ENCODE measurements at places on chromosomes 5 and 9.

DNA sequence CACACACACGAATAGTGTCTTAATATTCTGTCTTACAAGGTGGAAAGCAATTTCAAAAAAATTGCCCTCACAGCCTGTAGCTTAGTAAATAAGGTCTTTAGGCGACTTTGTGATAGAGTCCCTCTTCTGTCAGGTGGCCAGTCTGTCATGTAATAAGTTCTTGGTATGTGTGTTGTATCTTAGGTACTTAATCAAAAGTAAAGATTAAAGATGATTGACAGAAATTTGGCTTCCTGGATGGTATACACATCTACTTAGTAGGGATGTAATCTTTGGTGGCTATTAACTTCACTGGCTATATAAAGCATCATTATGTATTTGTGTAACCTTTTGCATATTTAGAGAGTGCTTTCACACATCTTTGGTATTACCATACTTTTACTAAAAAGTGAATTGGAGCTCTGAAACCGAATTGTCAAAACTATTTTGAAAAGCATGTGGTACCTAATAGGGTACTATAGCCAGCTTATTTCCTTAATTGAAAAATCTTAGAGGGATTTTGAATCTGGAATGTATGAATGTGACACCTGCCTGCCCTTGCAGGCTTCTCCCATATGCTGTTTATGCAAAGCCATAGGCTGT lies 3.4 kb downstream of the G3BP1 start:
- no peak for DNase-seq

DNA sequence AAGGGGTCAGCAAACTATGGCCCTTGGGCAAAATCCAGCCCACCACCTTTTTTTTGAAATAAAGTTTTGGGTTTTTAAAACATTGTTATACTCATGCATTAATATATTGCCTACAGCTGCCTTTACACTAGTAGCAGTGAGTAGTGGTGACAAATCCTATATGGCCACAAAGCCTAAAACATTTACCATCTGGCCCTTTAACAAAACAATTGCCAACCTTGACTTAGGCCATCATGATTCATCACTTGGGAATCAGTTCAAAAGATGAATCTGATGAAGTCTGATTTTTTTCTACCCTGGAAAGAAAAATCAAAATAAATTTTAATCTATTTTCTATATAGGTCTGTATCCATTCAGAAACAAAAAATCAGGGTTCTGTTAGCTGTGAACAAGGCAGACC lies 484.9 kb downstream of the BNC2 start:
- no peak for DNase-seq

- no peak for DNase-seq
Observed at GRCh38 chr5:173716058-173716682, 99.7 kb upstream of the BOD1 start.

- no peak for DNase-seq
Observed at GRCh38 chr9:133961226-133962165, 30.6 kb downstream of the VAV2 start.

GRCh38 chr9:92504881-92505280 lies 22.6 kb upstream of the ASPN start:
- DNase-seq = no peak

- no peak for DNase-seq
Observed at GRCh38 chr9:113373256-113373655, 3.5 kb downstream of the HDHD3 start.

DNA sequence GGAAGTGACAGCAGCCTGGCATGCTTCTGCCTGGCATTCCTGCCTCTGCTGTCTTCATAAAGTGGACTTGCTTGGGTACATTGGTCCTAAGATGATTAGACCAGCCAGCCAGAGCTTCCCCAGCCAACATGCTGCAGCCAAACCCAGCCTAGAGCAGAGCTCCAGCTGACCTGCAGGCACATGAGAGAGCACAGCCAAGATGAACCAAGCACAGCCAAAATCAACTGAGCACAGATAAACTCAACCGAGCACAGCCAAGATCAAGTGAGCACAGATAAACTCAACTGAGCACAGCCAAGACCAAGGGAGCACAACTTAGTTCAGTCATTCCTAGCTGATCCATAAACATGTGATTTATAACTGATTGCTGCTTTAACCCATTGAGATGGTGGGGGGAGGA lies 266.5 kb downstream of the MSX2 start:
- no peak for DNase-seq

DNA sequence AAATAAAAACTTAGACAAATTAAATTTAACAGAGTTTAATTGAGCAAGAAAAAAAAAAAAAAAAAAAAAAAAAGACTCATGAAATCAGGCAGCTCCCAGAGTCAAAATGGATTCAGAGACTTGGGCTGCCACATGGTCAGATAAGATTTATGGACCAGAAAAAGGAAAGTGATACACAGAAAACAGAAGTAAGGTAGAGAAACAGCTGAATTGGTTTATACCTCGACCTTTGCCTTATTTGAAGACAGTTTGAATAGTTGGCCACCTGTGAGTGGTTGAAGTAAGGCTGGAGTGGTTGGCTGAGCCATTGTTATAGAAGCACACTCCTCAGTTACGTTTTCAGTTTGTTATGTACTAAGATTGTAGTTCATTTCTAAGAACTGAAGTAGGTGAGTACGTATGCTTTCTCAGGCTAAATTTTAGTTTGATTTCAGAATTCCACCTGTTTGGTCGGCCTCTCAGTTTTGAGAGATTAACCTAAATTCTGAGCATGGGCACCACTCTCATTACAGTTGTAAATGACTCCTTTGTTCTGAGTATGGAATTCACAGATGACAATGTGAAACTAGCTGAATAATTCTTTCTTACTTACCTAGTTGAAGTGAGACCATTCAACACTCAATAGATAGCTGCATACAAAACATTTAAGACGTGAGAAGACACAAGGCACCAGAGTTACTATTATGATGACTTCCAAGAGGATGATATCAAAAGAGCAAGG lies 149.0 kb downstream of the AOPEP start:
- no peak for DNase-seq

Data from activated CD4-positive, alpha-beta T cell treated with anti-CD3 and anti-CD28 coated beads for 48 hours (primary cell).